AG09319 (cell line): ENCODE measurements at places on chromosomes 5 and 9.

GRCh38 chr5:36670548-36670947 lies 64.1 kb downstream of the SLC1A3 start:
- no peak for DNase-seq

DNA sequence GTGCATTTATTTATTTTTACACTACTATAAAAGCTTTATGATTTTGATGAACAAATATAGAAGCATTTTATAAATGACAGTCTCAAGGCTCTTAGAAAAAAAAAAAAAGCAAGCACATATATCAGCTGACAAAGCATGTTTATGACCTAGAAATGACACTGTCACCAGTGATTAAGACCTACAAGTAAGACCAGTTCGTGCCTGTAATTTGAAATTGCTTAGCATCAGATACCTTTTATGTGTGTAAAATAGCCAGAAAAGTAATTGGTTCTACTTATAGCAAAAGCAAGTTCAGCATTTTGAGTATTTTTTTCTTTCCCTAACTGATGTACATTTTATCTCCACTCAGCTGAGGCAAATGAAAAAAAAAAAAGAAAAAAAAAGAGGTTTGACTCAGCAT lies 808.4 kb downstream of the CDH18 start:
- DNase-seq: no peak

GRCh38 chr5:134451936-134452505 lies 40.3 kb upstream of the CDKN2AIPNL start:
- no peak for DNase-seq

- DNase-seq: no peak
Measured at GRCh38 chr5:66718374-66719002, 122.3 kb downstream of the MAST4 start.

- no peak for DNase-seq
Measured at GRCh38 chr9:138100711-138101350, 223.2 kb downstream of the CACNA1B start.

- no peak for DNase-seq
Measured at GRCh38 chr9:125399666-125400065, 138.0 kb downstream of the GAPVD1 start.

- no peak for DNase-seq
Measured at GRCh38 chr5:132289097-132289496, 5.1 kb upstream of the SLC22A4 start.

- DNase-seq: no peak
Measured at GRCh38 chr9:107759009-107759822, 269.6 kb upstream of the KLF4 start.

- DNase-seq: no peak
Measured at GRCh38 chr9:136596630-136597031, 50.8 kb upstream of the NOTCH1 start.

GRCh38 chr9:343773-344172 lies 129.1 kb downstream of the DOCK8 start:
- DNase-seq: no peak

GRCh38 chr9:124007565-124008302 lies 3.8 kb upstream of the LHX2 start:
- no peak for DNase-seq
